ENCODE measurements at places on chromosomes 13 and 19.

DNA sequence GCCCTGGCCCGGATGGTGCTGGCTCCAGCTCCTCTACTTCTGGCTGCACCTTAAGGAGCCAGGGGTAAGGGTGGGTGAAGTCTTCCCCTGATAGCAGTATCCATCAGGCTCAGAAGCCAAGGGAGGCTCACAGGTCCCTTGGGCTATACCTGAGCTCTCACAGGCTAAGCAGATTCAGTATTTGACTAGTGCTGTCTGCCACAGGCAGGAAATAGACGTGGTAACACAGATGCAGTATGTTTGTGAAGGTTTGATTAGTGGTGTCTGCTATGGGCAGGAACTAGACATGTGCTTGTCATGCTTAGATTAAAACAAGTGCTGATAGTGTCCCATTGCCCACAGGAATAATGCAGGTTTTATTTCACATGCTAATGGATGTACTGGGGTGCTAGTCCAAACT, 4.0 kb downstream of the SYT5 start:
- DNase-seq: no peak

GRCh38 chr13:29589967-29590366, 5.5 kb downstream of the SLC7A1 start:
- DNase-seq: no peak

DNA sequence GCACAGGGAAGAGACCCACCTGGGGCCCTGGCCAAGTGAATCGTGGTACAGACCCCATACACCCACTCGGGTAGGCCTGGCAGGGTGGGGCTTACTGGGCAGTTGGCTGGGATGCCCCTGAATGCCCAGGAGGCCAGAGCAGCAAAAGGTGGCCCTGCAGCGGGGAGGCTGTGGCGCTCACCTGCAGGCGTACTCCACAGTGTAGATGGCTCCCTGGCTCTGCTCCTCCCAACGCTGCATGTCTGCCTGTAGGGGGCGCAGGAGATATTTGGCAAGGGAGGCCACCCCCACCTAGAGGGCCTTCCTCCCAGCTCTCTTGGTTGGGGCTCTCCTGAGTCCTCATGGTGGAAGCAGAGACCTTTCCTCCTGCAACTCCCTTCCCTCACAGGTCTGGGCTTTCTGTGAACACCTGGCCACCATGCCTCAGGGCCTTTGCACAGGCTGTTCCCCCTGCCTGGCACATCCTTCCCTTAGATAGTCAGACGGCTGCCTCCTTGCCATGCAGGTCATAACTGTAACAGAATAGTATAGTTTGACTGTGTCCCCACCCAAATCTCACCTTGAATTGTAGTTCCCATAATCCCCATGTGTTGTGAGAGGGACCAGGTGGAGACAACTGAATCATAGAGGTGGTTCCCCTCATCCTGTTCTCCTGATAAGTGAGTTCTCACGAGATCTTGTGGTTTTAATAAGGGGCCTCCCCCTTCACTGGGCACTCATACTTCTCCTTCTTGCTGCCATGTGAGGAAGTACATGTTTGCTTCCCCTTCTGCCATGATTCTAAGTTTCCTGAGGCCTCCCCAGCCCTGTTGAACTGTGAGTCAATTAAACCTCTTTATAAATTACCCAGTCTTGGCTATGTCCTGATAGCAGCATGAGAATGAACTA, 5.9 kb downstream of the BORCS8 start:
- peak; percentile 38 for DNase-seq

DNA sequence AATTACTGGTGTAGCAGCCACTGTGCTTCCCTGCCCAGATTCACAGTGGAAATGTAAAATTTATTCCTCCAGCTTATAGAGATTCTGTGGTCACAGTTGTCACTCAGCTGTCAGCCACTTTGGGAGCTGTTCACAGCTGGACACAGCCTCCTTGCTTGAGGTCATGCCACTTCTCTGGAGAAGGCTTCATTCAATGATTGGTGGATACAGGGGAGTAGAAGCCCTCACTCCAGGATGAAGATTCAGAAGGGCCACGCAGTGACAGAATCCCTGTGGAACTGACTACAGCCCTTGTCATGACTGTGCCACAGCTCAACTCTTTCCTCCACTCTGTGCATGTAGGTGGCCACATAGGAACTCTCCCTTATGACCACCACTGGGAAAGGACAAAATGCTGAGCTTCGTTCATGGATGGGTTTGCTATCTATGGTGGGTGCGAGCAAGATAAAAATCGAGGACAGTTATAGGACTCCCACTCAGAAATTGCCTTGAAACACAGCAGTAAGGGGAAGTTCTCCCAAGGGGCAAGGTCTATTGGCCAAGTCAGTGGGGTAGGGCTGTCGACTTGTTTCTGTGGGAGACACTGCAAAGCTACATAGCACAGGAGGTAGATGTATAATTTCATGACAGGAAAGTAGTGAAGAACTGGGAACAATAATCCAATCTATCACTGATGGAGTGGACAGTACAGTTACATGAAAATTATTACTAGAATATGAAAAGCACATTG, 98.7 kb downstream of the CCNA1 start:
- DNase-seq: no peak

GRCh38 chr13:92913840-92914239, 312.8 kb upstream of the GPC6 start:
- DNase-seq: no peak

- DNase-seq: peak; percentile 63
These were observed 30.7 kb upstream of the ZNF429 start for GRCh38 chr19:21474671-21475181.

GRCh38 chr13:82698941-82699340, 1183.3 kb downstream of the SLITRK1 start:
- no peak for DNase-seq

- DNase-seq: no peak
These were observed 91.0 kb upstream of the RAP2A start for GRCh38 chr13:97342936-97343335.

All from activated CD4-positive, alpha-beta T cell treated with anti-CD3 and anti-CD28 coated beads for 1 hour (primary cell).